ENCODE measurements at places on chromosomes 3 and 15.

DNA sequence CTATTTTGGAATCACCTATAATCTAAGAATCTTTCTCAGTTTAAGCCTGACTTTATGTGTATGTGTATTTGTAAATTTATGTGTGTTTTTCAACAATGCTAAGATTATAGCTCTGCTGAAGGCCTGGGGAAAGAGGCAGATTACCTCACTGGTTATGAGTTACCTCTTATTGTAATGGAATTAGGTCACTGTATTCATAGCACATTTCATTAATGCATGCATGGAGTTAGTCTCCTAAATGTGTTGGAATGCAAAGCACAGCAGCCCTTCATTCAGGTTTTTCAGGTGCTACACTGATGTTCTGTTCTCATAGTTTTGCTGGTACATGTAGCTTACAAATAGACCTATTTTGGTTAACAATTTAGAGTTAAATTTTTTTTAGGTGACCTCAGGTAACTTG lies 9.5 kb downstream of the GPR87 start:
- DNase-seq = no peak

- DNase-seq = no peak
These were observed 8.3 kb downstream of the PLD1 start for GRCh38 chr3:171801738-171802589.

DNA sequence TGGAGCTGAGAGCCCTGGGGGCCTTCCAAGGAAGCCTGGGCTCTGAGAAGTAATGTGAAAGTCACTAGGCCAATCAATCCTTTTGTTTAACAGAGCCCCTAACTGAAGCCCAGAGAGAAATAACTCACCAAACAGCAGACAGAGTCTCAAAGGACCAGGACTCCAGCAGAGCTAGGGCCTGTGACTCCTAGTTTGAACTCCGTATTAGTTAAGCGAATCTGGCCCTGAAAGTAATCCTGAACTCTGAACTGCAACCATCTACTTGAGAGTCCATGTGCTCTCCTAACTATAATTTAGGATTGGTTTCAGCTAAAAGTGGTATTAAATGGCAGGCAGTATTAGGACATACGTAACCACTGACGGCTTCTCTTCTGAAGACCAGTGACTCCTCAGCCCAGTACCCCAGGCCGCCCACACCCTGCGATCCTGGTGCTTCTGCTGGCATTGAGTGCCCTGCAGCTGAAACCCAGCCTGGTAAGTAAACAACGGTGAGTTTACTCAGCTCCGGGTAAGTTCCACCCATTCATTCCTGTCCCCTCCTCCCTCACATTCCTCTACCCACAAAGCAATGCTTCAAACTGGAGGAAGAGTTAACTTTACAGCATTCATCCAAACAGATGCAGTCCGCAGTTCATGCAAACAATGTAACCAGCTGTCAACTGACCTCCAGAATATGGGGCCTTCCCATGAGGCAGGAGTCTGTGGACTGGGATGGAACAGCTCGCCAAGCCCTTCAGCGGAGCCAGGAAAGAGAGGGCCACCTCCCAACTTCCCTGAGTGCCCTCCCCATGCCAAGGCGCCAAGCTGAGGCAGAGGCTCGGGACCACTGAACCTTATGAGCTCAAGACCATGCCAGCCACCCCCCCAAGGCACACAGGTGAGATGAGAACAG lies 7.3 kb downstream of the MYO5C start:
- DNase-seq = no peak

DNA sequence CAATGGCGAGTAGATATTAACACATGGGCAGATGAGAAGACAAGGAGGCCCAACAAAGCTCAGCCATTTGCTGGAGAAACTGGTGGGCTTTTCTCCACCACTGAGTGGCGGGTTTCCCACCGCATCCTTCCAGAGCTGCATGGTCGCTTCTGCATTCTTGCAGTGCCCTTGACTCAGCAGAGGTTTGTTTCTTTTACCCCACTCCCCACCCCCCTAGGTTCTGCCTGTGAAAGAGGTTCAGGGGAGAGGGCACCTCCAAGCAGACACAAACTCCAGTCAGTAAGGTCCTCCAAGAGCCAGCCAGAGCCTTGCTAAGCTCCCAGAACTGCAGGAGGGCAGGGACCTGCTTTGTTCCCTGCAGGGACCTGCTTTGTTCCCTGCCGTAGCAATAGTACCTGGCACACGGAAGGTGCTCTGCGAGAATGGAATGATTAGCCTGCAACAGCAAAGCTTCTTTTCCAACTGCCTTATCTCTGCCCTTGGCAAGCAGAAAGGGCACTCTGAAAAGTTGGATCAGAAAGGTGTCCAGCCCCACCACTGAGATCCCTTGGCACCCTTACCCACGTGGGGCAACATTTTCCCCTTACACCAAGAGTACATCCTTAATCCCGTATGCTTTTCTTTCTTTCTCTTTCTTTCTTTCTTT lies 1.4 kb downstream of the PAQR5 start:
- DNase-seq = no peak

GRCh38 chr15:28868744-28869345 lies 16.9 kb upstream of the APBA2 start:
- DNase-seq = no peak

- DNase-seq = no peak
These were observed 100.0 kb downstream of the ZMAT3 start for GRCh38 chr3:178971614-178972013.

- no peak for DNase-seq
These were observed 32.1 kb downstream of the SLC22A14 start for GRCh38 chr3:38314112-38314763.

DNA sequence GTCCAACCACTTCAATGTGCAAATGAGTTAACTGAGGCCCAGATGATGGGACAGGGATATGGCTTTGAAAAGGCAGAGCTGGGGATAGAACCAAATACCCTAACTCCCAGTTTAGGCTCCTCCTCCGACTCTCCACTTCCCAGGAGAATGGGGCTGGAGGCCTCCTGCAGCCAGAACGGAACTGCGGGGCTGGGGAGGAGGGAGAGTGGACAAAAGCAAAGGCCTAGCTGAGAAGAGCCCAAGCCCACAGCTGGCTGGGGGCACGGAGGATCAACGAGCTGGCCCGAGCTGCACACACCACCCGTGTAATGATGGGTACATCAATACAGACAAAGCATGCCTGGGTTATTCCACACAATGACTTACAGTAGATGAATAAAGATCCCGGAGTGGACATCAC lies 74.8 kb downstream of the NUP210 start:
- no peak for DNase-seq

DNA sequence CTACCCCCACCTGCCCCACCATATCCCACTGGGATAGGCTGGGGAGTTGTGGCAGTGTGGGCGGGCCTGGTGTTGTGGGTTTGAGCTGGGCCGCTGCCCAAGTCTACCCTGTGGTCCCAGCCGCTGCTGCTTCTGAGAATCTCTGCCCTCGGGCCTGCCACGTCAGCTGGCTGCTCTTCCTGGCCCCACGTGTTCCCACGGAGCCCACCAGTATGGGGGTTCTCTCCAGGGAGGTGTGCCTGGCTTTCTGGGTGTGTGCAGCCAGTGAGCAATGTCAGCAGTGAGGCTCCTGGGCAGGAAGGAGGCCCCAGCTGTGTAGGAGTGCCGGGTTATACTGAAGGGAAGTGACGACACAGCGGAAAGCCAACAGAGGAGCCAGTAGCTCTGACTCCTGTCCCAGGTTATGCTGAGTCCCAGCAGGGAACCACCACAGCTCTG lies 10.5 kb downstream of the GNAI2 start:
- DNase-seq = no peak

- DNase-seq = no peak
These were observed 16.1 kb upstream of the SEC61A1 start for GRCh38 chr3:128036119-128036518.

Measured in neural crest cell (in vitro differentiated cells).